Gastrocnemius medialis (tissue), 4 donors: ENCODE measurements at places on chromosomes 2 and 18. TPM values are rescaled to one million over a fixed set of nuclear protein-coding genes. Genes with fewer than 3 reads are reported as not detected.
A peak's percentile ranks its signal among the peaks of the same experiment; 100 is the strongest.

DNA sequence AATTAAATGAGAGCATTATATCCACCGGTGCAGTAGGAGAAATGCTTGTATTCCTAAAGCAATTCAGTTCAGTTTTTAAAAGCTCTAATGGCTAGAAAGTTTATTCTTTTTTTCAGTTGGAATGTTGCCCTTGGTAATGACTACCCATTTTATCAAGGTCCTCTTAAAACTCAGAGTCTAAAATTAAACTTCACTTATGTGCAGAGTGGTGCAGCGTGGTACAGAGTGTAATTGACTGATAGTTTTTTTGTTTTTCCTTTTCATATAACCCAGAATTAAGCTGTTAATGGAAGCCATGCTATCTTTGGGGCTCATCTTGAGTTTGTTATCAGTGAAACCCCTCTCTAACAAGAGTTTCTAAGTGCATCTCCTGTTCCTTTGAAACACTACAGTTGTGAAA is 21.4 kb downstream of the NCOA1 start:
- DNase-seq = no peak
- H3K36me3 ChIP-seq = no peaks in the 10 kb centered on the region
- H3K27me3 ChIP-seq = no peaks in the 10 kb centered on the region
- no peak overlapping the region for H3K27ac ChIP-seq
- peaks cover 50% of the 10 kb centered on the region for H3K4me1 ChIP-seq

GRCh38 chr2:102592601-102593000 is 26.8 kb upstream of the SLC9A2 start:
- H3K27ac ChIP-seq = no peak overlapping the region
- H3K36me3 ChIP-seq = no peaks in the 10 kb centered on the region
- H3K4me1 ChIP-seq = peaks cover 9% of the 10 kb centered on the region
- no peak overlapping the region for H3K4me3 ChIP-seq
- H3K27me3 ChIP-seq = no peaks in the 10 kb centered on the region

DNA sequence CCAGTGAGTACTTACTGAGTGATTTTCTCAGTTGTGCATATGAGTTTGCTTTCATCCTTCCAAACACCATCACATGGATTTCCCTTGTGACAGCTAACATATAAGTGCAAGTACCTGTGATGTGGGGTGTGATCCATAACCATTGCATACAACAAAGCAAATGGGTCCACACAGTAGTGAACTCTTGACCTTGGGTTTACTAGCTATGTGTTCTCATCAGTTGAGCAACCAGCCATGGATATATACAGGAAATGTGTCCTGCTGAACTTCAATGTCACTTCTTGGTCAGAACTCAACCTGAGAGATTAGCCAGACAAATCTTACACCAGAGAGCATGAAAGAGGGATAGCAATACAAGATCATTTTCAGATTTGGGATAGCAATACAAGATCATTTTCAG is 420.9 kb upstream of the KCNH7 start:
- DNase-seq = no peak
- H3K27ac ChIP-seq = no peak overlapping the region
- no peaks in the 10 kb centered on the region for H3K36me3 ChIP-seq
- H3K27me3 ChIP-seq = no peaks in the 10 kb centered on the region
- H3K4me3 ChIP-seq = no peak overlapping the region
- H3K4me1 ChIP-seq = no peaks in the 10 kb centered on the region

- no peak overlapping the region for H3K27ac ChIP-seq
- no peaks in the 10 kb centered on the region for H3K27me3 ChIP-seq
- no peaks in the 10 kb centered on the region for H3K4me1 ChIP-seq
- H3K36me3 ChIP-seq = no peaks in the 10 kb centered on the region
- no peak for DNase-seq
Observed at GRCh38 chr2:70374616-70375015, 72.7 kb upstream of the FAM136A start.

DNA sequence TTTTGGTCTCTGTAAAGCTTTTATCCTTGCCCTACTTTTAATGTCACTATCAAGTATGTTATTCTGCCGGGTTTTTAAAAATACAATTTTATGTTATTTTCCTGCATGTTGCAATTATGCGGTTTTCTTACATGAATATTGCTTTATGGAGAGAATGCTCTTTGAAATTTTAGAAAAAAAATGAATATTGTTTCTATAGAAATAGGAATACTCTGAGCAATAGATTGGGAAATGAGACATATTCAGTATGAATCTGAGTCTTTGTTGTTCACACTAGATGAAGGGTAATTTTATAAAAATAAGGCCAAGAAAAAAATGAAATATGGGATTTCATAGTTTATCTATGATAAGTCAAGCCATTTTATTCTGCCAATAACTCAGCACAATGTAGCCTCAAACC is 142.2 kb upstream of the DTNA start:
- no peak overlapping the region for H3K4me3 ChIP-seq
- H3K27ac ChIP-seq = no peak overlapping the region
- no peak for DNase-seq
- H3K27me3 ChIP-seq = no peaks in the 10 kb centered on the region

- no peak overlapping the region for H3K27ac ChIP-seq
- H3K4me1 ChIP-seq = peaks cover 3% of the 10 kb centered on the region
- no peaks in the 10 kb centered on the region for H3K36me3 ChIP-seq
- no peak for DNase-seq
- no peaks in the 10 kb centered on the region for H3K27me3 ChIP-seq
- no peak overlapping the region for H3K4me3 ChIP-seq
Observed at GRCh38 chr2:7096726-7097352, 179.6 kb downstream of the RNF144A start.

DNA sequence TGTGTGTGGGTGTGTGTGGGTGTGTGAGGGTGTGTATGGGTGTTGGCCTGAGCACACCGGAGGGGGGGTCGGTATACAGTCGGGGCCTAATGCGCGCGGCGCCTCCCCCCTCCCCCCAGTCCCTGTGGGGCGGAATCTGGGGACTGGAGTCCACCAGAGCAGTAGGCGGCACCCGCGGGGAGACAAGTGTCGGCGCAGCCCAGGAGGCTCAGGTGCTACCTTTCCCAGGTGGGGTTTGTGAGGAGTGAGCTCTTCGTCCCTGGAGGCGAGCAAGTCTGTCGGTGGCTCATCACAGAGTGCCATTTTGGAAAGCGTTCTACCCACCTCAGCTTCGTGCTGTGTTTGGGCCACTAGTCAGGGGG is 2896.1 kb upstream of the TEKT4 start:
- DNase-seq = no peak
- no peak overlapping the region for H3K4me3 ChIP-seq
- H3K27me3 ChIP-seq = no peaks in the 10 kb centered on the region
- no peaks in the 10 kb centered on the region for H3K4me1 ChIP-seq
- no peaks in the 10 kb centered on the region for H3K36me3 ChIP-seq
- H3K27ac ChIP-seq = no peak overlapping the region

GRCh38 chr18:2964361-2965010 is 48.5 kb downstream of the LPIN2 start:
- DNase-seq = no peak
- no peak overlapping the region for H3K27ac ChIP-seq
- no peaks in the 10 kb centered on the region for H3K36me3 ChIP-seq
- no peaks in the 10 kb centered on the region for H3K27me3 ChIP-seq
- no peak overlapping the region for H3K4me3 ChIP-seq
- peaks cover 19% of the 10 kb centered on the region for H3K4me1 ChIP-seq

DNA sequence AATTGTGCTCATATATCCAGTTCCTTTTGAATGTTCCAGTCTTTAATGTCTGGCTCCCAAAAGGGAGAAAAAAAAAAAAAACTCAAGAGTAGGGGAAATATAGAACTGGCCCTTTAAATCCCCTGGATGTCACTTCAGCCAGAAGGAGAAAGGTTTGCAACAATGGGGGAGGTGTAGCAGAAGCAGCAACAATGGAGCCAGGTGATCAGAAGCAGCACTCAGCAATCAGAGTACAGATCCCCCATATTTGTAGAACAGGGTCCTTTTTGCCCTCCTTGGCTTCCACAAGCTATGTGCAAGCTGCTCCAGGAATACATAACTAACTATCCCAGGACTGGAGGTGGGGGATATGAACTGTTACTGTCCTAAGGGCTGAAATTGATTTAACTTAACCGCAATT is 25.8 kb upstream of the ZNF397 start:
- no peaks in the 10 kb centered on the region for H3K27me3 ChIP-seq
- no peaks in the 10 kb centered on the region for H3K4me1 ChIP-seq
- no peak overlapping the region for H3K4me3 ChIP-seq
- no peak overlapping the region for H3K27ac ChIP-seq
- DNase-seq = no peak
- H3K36me3 ChIP-seq = no peaks in the 10 kb centered on the region

GRCh38 chr2:165777522-165778186 is 16.4 kb downstream of the GALNT3 start:
- H3K36me3 ChIP-seq = no peaks in the 10 kb centered on the region
- H3K4me3 ChIP-seq = no peak overlapping the region
- no peak for DNase-seq
- no peak overlapping the region for H3K27ac ChIP-seq
- no peaks in the 10 kb centered on the region for H3K4me1 ChIP-seq
- H3K27me3 ChIP-seq = no peaks in the 10 kb centered on the region

DNA sequence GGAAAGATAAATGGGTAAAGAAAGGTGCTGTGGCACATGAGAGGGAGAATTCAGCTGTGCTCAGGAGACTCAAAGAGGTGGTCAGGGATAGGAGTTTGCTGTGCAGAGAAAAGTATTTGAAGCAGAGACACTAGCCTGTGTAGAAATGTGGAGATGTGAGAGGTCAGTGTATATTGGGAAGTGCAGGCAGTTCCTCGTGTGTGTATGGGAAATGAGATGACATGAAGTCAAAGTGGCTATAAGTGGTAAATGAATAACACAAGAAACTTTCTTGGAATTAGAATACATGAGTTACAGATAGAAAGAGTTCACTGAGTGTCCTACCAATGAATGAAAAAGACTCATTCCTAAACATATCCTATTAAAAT is 11.6 kb downstream of the MAP3K20 start:
- peak overlapping the region; percentile 96 for H3K27ac ChIP-seq
- no peaks in the 10 kb centered on the region for H3K36me3 ChIP-seq
- no peak overlapping the region for H3K4me3 ChIP-seq
- no peak for DNase-seq

GRCh38 chr18:2906704-2907549 is 60.1 kb downstream of the EMILIN2 start:
- no peaks in the 10 kb centered on the region for H3K4me1 ChIP-seq
- H3K4me3 ChIP-seq = peak overlapping the region; percentile 50
- H3K27ac ChIP-seq = no peak overlapping the region
- DNase-seq = no peak

GRCh38 chr2:133241224-133241571 is 327.1 kb downstream of the NCKAP5 start:
- no peaks in the 10 kb centered on the region for H3K27me3 ChIP-seq
- no peak overlapping the region for H3K27ac ChIP-seq

- H3K4me1 ChIP-seq = peaks cover 4% of the 10 kb centered on the region
- H3K27ac ChIP-seq = no peak overlapping the region
- H3K4me3 ChIP-seq = no peak overlapping the region
- DNase-seq = no peak
Observed at GRCh38 chr2:99694331-99694730, 204.5 kb upstream of the REV1 start.

- H3K27me3 ChIP-seq = no peaks in the 10 kb centered on the region
- no peak overlapping the region for H3K27ac ChIP-seq
- no peaks in the 10 kb centered on the region for H3K36me3 ChIP-seq
- peaks cover 36% of the 10 kb centered on the region for H3K4me1 ChIP-seq
- no peak for DNase-seq
- H3K4me3 ChIP-seq = no peak overlapping the region
Observed at GRCh38 chr2:226130192-226130591, 669.4 kb downstream of the IRS1 start.

The SH3RF3 gene
- total RNA-seq = 3.0 TPM

The LINC00305 gene
- not detected for total RNA-seq

The CLEC4F gene
- total RNA-seq = not detected

The CD302 gene
- total RNA-seq = 10.3 TPM

The GAREM1 gene
- 21.9 TPM for total RNA-seq

The DLGAP1 gene
- total RNA-seq = 0.46 TPM

The CD8B2 gene
- not detected for total RNA-seq

The PLCD4 gene
- 60.9 TPM for total RNA-seq

The BMP10 gene
- total RNA-seq = not detected

The SULT6B1 gene
- total RNA-seq = not detected

The FAM228A gene
- total RNA-seq = not detected

The DSC2 gene
- total RNA-seq = 0.56 TPM

The SGPP2 gene
- total RNA-seq = not detected
